ENCODE measurements at places on chromosomes 1 and 21. TPM values are rescaled to one million over a fixed set of nuclear protein-coding genes. Genes with fewer than 3 reads are reported as not detected.

The PLCH2 gene
- polyA plus RNA-seq: 0.06 TPM

The FCRL5 gene
- polyA plus RNA-seq: not detected

The FAM131C gene
- 0.47 TPM for polyA plus RNA-seq

The RAB29 gene
- 12.1 TPM for polyA plus RNA-seq

The SELE gene
- not detected for polyA plus RNA-seq

Measured in BJ (cell line).